ENCODE measurements at places on chromosomes 5 and 9. TPM values are rescaled to one million over a fixed set of nuclear protein-coding genes. Genes with fewer than 3 reads are reported as not detected.

GRCh38 chr5:93583439-93583767, 381 bp downstream of the NR2F1 start:
- no peak for DNase-seq

GRCh38 chr5:71528206-71528605, 58.9 kb upstream of the MCCC2 start:
- DNase-seq = no peak

GRCh38 chr9:2621722-2622460, at the start of gene VLDLR:
Gene VLDLR (plus strand): TSS chr9:2621787. CDS start chr9:2622190, 403 bp downstream.
- peak; percentile 65 for DNase-seq

DNA sequence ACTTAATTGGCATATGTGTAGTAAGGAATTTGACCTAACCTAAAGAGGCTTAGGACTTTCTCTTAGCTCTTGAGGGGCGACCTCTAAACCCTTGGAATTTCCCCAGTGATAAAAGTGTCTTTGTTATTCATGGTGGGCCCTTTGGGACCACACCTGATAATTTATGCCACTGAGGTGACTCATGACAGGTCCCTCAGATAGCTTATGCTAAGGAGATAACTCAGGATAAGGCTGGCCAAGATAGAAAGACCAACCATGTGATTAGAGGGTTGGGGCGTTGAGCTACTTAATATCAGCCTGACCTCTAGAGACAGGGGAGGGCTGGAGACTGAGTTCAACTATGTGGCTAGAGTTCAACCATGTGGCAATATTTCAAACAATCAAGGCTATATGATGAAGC, 218.1 kb downstream of the AP3B1 start:
- DNase-seq = no peak

DNA sequence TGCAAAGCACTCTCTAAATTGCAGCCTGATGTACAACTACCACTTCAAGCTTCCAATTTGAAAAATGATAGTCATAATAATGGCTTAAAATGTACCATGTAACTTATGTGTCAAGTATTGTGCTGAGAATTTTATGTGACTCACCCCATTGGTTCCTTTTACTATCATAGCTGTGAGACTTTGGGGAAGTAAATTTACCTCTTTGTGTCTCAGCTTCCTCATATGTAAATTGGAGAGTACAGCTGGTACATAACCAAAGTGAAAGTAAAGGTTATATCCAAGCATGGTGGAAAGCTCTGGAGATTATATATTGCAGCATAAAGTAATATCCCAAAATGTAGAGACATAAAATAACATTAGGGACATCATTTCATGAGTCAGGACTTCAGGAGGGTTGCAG, 2200.4 kb upstream of the C9orf72 start:
- DNase-seq = no peak

- DNase-seq = no peak
Measured at GRCh38 chr9:1267581-1267980, 217.4 kb downstream of the DMRT2 start.

DNA sequence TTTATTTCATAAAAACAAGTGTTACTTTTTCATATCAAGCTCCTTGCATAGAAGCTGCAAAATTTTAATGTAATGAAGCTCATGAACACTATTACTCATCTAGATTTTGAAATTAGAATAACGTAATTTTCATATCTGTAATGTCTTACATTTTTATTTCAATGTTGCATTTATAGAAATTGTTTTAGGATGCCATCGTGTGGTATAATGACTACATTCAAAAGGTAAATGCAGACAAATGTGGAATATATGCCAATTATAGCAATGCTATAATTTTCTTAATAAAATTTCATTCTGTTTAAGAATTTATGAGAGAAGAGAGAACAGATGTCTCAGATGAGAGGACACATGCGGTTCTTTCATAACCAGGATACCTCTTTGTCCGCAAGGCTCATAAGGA, 230.2 kb downstream of the TMEM232 start:
- no peak for DNase-seq

- no peak for DNase-seq
Measured at GRCh38 chr5:134577022-134577795, 51.7 kb downstream of the JADE2 start.

GRCh38 chr5:71934322-71934721, 173.0 kb upstream of the MAP1B start:
- no peak for DNase-seq

- no peak for DNase-seq
Measured at GRCh38 chr9:105331160-105331559, 86.7 kb downstream of the SLC44A1 start.

GRCh38 chr9:31259824-31260223, 1124.6 kb upstream of the ACO1 start:
- no peak for DNase-seq

GRCh38 chr9:123614306-123615263, 258.6 kb downstream of the CRB2 start:
- DNase-seq = no peak

- peak; percentile 29 for DNase-seq
Measured at GRCh38 chr5:45038366-45038987, 229.7 kb downstream of the MRPS30 start.

GRCh38 chr9:7058473-7058872, 300.7 kb downstream of the KDM4C start:
- DNase-seq = no peak

DNA sequence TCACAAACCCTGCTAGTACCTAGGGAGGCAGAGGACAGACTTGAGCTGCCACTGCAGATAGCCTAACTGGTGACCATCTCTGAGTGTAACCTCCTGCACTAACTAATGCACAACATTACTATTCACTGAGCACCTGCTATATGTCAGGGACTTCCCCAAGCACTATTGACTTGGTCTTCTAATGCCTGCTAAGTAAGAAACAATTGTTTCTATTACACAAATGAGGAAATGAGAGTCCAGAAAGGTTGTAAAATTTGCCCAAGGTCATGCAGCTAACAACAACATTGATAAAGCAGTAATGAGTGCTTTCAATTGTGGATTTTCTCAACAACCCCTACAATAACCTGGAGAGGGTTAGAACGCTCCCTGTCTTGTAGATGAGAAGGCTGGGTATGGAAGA, 183.7 kb downstream of the ZNF462 start:
- DNase-seq = no peak

- peak; percentile 53 for DNase-seq
Measured at GRCh38 chr9:137064027-137064879, 6.1 kb downstream of the SAPCD2 start.

GRCh38 chr5:41115281-41115680, 44.1 kb upstream of the MROH2B start:
- DNase-seq = peak; percentile 7

- DNase-seq = no peak
Measured at GRCh38 chr9:107388890-107389289, 100.7 kb downstream of the KLF4 start.

GRCh38 chr9:132794730-132795380, 83.2 kb downstream of the AK8 start:
- no peak for DNase-seq

- DNase-seq = no peak
Measured at GRCh38 chr9:130467316-130467715, 22.6 kb downstream of the ASS1 start.

DNA sequence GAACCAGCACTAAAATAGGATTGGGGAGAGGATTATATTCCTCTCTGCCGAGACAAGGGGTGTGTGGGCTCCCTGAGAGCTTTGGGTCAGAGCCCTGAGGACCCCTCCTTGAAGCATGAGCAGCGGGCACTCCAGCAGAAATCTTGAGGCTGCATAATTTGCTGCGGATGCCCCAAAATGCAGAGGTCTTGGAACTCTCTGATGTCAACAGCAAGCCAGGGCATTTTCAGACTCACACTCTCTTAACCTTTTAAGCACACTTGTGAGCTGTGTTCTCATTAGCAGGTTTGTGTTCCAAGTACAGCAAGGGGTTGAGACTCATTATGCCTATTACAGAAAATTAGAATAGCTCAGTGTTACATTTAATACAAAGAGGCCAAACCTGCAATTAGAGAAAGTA, 513.0 kb upstream of the ADAMTS16 start:
- DNase-seq = no peak

- DNase-seq = peak; percentile 68
Measured at GRCh38 chr5:144191998-144192397, 21.3 kb downstream of the KCTD16 start.

The DIPK1B gene
- total RNA-seq = 3.1 TPM

The CARTPT gene
- total RNA-seq = not detected

The SHISAL2B gene
- not detected for total RNA-seq

The CD74 gene
- total RNA-seq = 31.1 TPM

The OMD gene
- total RNA-seq = 17.1 TPM

The CER1 gene
- total RNA-seq = 3.9 TPM
